ENCODE measurements at places on chromosomes 1 and 21. TPM values are rescaled to one million over a fixed set of nuclear protein-coding genes. Genes with fewer than 3 reads are reported as not detected.

GRCh38 chr1:116741836-116742565 is 12.2 kb upstream of the CD2 start:
- no peak for DNase-seq

- no peak for DNase-seq
Measured at GRCh38 chr1:198939956-198940355, 301.1 kb downstream of the PTPRC start.

GRCh38 chr1:169217636-169218035 is 111.1 kb downstream of the ATP1B1 start:
- DNase-seq = no peak

Gene ADAM30
- not detected for total RNA-seq

Gene PHACTR4
- 22.3 TPM for total RNA-seq

All from neural progenitor cell (in vitro differentiated cells).